Amygdala (tissue), 56 donors: ENCODE measurements at places on chromosomes 2 and 18.

- no peak for DNase-seq
Measured at GRCh38 chr2:97931858-97932225, 63.9 kb downstream of the TMEM131 start.

GRCh38 chr2:187655001-187655400 lies 100.8 kb upstream of the TFPI start:
- DNase-seq, result no peak

- no peak for DNase-seq
Measured at GRCh38 chr2:108061439-108062042, 75.2 kb downstream of the SLC5A7 start.

GRCh38 chr2:43220229-43220751 lies 6.1 kb downstream of the ZFP36L2 start:
- DNase-seq, result no peak
